ENCODE measurements at places on chromosomes 6 and 20.

DNA sequence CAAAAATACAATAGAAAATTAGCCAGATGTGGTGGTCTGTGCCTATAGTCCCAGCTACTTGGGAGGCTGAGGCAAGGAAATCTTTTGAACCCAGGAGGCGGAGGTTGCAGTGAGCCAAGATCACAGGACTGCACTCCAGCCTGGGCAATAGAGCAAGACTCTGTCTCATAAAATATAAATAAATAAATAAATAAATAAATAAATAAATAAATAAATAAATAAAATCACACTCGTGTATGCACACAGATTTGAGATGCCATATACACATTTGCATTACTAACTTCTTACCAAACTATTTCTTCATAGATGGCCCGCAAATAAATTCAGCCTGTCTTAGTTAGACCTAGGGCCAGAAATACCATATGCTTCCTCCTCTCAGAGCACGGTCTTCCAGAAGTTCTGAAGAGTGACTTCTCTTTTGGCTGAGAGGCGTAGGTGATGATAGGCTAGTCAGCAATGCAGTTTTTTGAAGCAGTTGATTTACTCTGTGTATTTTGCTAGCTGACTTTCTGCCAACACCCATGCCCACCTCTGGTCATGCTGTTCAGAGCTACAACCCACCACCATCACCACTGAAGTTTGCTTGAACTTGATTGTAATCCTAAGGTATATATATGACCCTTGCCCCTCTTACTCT is 150.1 kb downstream of the SASH1 start:
- DNase-seq = no peak

- no peak for DNase-seq
Observed at GRCh38 chr6:10210052-10210451, 204.8 kb downstream of the TFAP2A start.

DNA sequence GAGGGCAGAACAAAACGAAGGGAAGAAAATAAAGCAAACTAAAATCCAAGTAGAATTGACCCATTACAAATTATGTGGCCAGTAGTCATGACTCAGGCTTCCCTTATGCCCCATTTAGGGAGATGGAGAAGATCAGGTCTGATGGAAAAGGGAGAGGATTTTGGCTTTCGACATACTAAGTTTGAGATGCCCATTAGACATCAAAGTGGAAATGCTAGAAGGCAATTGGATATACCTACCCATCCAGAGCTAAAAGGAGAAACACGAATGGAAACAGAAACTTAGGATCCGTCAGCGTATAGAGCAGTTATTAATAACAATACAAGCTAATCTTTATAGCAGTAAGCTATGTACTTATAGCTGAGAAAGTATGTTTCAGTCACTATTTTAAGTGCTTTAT is 4.8 kb downstream of the TRPC4AP start:
- no peak for DNase-seq

DNA sequence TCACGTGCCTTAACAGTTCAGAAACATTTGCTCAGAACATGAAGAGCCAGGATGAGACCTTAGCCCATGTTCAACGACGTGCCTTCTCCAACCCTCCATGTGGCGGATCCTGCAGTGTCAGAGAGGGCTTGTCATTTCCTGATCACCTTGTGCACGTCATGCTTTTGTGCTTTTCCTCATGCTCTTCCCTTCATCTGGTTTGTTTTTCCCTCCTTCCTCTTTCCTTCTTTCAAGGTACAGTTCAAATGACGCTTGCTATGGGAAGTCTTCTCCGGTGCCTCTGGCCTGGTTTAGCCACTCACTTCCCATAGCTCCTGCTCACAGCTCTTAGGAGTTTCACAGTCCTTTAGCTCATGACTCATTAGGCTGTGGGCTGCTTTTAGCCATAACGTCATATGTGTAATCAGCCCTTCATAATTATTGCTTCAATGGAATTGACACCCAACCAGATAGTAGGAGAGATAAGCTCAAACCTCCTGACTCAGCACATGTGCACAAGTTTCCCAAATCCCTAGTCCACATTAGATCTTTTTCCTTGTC is 102.7 kb upstream of the CNKSR3 start:
- DNase-seq = no peak

- peak; percentile 32 for DNase-seq
Observed at GRCh38 chr20:43843096-43843964, 71.3 kb upstream of the TOX2 start.

GRCh38 chr6:53910834-53911233 is 116.0 kb downstream of the LRRC1 start:
- no peak for DNase-seq

DNA sequence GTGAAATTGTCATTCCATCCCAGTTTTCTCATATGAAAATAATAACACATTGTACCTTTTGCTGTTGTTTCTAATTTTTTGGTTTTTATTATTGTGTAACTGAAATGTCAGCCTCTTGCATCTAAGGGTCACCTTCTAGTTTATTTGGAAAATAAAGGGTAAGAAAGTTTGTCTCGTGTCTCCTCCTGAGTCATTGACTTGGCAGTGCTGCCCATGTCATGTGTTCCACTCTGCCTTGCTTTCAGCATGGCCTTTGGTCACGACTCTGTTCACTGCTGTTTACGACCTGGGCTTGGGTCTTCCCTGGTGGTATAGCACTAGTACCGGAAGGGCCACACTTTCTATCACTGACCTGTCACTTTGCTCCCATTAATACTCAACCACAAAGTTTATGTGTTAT is 171.4 kb upstream of the RSPO3 start:
- DNase-seq = no peak

DNA sequence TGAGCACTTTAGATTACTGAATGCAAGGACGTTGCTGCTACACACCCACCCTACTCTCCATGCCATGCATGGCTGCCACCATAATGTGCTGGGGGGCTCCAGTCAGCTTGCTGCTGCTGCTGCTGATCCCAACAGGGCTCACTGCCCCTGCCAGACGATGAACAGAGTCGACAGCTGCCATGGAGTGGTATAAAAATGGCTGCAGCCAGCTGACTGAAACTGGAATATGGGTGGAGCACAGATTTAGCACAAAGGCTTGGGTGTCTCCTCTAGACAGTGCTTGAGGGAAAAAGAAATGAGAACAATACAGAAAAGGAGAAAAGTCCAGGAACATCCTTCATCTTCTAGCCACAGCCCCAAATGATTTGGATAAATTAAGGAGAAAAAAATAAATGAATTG is 150.7 kb downstream of the PDSS2 start:
- no peak for DNase-seq

- no peak for DNase-seq
Observed at GRCh38 chr6:24356310-24356973, 1.4 kb downstream of the DCDC2 start.

DNA sequence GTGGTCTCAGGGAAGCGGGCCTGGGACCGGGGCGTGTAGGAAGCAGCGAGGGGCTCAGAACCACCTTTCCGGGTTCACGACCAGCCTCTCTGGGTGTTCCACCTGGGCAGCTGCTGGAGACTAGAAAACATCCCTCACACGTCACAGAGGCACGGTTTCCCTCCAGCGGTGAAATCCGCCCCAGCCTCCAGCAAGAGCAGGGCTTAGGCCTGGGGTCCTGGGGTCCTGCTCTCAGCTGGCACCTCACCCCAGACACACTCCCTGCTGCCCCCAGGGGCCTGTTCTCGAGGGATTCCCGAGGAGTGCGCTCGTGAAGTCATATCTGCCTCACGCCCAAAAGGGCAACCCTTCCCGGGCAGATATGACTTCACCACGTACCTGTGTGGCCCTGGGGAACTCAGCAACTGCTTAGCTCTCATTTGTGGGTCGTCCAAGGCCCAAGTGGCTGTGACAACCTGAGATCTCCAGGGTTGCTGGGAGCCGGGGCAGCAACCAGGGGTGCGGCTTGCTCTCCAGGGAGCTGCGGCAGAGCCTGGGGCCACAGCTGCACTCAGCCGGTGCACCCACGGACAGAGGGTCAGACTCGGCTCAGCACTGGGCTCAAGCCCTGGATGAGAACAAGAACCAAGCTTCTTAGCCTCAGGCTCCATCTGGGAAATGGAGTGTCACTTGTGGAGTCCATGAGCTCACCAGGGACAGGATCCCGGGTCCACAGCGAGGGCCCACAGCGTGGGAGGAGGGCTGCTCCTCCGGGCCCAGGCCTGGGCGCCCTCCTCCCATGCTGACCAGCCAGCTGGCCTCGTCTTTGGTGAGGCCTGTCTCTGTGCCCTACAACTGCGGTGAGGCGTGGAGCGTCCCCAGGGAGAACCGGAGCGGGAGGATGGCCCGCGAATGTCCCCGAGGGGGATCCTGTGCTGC is 661 bp downstream of the FNDC11 start:
- DNase-seq = no peak

DNA sequence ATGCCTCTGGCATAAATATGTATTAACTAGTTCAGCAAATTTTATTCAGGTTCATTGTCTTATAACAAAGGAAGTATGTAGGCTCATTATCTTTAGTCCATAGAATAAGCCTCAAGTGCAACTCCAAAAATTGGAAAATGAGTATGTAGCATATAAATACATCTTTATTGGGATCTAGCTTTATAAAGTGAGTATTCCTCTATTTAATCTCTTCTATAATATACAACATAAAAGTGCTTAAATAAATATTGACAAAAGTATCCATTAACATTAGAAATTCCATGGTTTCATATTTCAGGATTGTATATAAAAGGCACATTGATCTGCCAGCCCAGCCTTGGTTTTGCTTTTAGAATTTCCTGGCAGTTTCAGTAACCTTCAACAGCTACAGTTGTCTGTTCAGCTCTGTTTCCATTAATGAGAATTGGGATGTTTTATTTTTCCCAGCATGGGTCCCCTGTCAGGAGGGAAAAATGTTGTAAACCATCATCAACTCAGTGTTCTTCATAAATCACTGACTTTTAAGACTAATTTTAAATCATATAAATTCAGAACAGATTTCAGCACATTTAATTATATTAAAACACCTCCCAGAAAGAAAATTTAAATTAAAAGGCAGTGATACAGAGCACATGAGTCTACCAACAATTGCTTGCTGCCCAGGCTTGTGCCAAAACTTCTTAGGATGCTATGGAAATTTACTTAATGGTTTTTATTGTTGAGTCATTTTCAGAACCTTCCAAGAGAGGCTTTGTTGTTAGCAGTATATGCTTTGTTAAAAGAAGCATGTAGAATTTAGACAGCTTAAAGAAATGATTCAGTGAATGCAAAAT is 119.7 kb downstream of the ADGRG6 start:
- no peak for DNase-seq

DNA sequence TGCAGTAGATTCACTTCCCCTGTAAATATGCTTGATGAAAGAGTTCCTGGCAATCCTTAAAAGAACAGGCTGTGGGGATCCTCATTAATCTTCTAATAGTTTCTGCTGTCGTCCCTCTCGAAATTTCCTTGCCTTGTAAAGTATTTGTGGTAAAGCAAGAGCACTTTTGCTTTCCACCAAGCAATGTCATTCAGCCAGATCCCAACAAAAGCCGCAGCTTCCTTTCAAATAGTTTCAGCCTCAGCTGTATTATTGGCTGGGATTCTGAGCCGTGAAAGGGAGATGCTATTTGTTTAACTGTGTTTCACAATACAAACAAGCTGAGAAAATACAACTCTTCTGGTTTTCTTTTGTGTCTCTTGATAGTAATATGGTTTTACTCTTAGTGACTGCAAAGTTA is 48.9 kb upstream of the EPHA7 start:
- DNase-seq = no peak

- DNase-seq = peak; percentile 40
Observed at GRCh38 chr6:149990661-149991471, 27.1 kb downstream of the ULBP1 start.

GRCh38 chr6:62716719-62717118 is 430.7 kb upstream of the KHDRBS2 start:
- DNase-seq = no peak

DNA sequence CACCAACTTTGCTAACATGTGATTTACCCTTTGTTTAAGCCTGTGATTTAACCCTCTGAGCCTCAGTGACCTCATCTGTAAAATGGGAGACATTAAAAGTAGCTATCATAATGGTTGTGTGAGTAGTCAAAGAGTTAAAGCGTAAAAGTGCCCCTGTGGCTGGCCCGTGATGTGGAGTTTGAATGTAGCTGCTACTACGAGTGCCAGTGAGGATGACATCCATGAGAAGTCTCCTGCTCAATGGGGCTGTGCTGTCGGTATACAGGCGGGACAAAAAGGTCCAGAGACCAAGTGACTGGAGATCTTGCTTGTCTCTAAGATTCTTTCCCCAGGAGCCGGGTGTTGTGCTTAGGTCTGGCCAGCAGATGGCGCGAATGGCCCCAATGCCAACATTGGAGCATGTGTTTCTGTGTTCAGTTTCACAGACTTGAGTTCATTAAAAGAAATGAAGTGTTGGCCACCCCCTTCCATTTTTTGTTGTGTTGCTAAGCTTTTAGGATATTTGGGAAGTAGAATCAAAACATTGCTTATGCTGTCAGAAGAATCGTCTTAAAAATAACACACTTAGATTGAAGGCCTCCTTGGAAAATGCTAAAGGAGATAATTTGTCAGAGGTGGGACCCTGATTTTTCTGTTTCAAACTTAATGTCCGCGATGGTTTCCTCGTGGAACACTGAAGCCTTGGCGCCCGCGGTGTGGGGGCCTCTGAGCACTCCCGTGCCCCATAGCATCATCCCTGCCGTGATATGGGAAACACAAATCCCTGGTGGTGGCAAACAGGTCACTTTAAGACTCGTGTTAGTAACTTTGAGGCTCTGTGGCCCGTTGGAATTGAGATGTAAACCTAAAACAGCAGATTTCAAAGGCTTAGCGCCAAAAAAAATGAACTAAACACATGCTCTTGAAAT is 9.3 kb upstream of the RBM38 start:
- DNase-seq = peak; percentile 77

DNA sequence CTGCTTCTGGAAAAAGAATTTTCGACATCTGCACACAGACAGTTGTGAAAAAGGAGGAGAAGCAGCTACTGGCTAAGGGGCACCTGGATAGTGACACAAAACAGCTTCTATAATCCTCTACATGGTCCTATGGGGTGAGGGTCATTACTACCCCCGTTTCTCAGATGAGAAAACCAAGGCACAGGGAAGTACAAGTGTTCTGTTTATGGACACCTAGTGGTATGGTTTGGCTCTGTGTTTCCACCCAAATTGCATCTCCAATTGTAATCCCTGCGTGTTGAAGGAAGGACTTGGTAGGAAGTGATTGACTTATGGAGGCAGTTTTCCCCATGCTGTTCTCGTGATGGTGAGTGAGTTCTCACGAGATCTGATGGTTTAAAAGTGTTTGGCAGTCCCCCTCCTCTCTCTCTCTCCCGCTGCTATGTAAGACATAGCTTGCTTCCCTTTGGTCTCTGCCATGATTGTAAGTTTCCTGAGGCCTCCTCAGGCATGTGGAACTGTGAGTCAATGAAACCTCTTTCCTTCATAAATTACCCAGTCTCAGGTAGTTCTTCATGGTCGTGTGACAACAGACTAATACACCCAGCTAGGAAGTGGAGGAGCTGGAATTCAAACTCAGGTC is 2.5 kb upstream of the KCNK15 start:
- DNase-seq = no peak

GRCh38 chr6:2042956-2043648 is 202.3 kb downstream of the GMDS start:
- no peak for DNase-seq

- no peak for DNase-seq
Observed at GRCh38 chr6:145875496-145876211, 61.1 kb upstream of the FBXO30 start.

GRCh38 chr6:161434350-161434749 is 160.5 kb upstream of the AGPAT4 start:
- DNase-seq = no peak

GRCh38 chr6:28383235-28384142 is 16.1 kb downstream of the ZSCAN12 start:
- peak; percentile 94 for DNase-seq

- DNase-seq = no peak
Observed at GRCh38 chr6:52664991-52665686, 5.8 kb upstream of the TMEM14A start.

- DNase-seq = no peak
Observed at GRCh38 chr6:149111556-149112115, 205.9 kb upstream of the TAB2 start.

Measured in left lobe of liver (tissue), 2 donors.